SHP77 (cell line): ENCODE measurements at places on chromosomes 6 and 20.

- DNase-seq, result no peak
These were observed 2.4 kb downstream of the DSP start for GRCh38 chr6:7543789-7544424.

- no peak for DNase-seq
These were observed 3.9 kb downstream of the SYTL3 start for GRCh38 chr6:158653577-158654354.

- no peak for DNase-seq
These were observed 38.3 kb downstream of the COX4I2 start for GRCh38 chr20:31675828-31676608.

- no peak for DNase-seq
These were observed 150.5 kb downstream of the TBXT start for GRCh38 chr6:166017032-166017635.

- DNase-seq, result no peak
These were observed 193.5 kb upstream of the CNR1 start for GRCh38 chr6:88359530-88360202.

DNA sequence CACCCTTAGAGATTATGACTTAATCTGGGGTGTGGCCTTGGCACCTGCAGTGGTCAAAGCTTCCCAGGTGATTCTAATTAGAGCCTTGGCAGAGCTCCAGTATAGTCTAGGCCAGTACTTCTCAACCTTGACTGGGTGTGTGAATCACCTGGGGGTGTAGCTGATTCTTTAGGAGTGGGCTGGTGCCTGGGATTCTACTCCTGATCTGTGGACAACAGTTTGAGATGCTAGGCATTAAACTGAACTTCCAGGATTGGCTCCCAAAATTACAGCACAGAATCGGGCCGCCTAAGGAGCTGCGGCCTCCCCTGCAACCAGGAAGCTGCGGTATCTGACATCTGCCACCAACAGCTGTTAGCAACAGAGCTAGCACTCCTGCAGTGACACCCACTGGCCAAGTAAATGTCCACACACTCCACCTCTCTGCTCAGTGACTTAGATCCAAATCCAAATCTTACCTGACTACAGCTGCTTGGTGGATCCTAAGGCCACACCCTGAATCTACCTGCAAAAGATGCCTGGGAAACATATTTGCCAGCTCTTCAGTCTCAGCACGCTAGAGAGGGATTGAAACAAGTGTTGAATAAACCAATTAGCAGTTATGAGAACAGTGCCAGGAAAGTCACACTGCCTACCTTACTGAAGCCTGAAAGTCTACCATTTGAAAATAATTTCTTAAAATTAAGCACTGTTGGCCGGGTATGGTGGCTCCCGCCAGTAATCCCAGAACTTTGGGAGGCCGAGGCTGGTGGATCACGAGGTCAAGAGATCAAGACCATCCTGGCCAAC, 126.7 kb downstream of the UNC5CL start:
- peak; percentile 84 for DNase-seq

GRCh38 chr6:110392727-110393126, 22.6 kb downstream of the DDO start:
- DNase-seq, result no peak

- no peak for DNase-seq
These were observed 50.7 kb downstream of the ANKRD60 start for GRCh38 chr20:58177799-58178198.

GRCh38 chr6:142009647-142010046, 123.1 kb upstream of the GJE1 start:
- no peak for DNase-seq

DNA sequence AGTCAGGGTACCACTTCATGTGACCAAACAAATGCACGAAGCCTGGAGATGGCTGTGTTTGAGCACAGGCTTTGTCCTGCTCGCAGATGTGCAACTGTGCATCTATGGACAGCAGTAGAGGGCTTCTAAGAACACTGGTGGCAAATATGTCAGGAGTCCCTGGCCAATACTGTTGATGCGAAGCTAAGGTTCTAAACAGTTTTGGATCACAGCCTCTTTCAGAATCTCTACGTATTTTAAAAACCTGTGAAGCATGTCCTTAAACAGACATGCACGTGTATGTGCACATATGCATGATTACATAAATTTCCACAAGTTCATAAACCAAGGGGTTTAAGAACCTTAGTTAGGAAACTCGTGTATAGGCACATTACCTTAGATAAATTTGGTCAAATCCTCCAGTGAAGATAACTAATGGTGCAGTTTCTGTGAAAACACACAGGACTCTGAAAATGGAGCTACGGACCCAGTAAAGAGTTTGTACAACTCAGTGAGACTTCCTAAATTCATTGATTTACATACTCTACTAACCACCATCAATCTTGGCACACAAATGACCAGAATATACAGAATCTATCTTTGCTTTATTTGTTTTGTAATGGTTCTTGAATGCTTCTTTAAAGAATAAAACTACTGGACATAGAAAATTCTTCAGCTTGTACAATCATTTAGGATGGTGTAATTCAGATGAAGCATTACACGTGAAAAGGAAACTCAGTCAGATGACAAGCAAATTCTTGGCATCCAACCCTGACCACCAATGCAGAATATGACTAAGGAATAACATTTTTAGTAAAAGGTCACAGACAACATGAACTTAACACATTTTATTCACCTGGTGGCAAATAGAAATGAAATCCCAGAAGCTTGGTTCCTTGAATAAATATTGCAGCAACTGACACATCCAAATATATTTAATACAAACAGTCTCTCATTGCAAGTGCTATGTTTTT, 27.4 kb downstream of the KCNQ5 start:
- no peak for DNase-seq

DNA sequence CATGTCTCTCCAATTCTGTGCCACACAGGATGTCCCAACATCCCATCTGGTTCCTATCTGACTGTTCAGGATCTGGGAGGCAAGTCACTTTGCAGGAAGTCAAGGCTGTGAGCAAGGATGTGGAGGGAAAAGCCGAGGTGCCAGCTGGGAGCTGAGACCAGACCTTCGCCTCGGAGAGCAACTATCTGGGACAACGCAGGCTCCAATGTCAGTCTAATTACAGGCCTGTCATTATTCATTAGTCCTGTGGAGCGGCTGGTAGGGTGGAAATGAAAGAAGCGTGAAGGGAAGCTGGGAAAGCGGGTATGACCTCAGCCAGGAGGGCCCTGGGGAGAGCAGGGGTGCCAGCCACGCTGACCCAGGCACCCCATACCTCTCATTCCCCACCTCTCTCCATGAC, 147.3 kb downstream of the UNC5CL start:
- DNase-seq, result no peak

- no peak for DNase-seq
These were observed 202.0 kb downstream of the RNGTT start for GRCh38 chr6:88761237-88762031.

DNA sequence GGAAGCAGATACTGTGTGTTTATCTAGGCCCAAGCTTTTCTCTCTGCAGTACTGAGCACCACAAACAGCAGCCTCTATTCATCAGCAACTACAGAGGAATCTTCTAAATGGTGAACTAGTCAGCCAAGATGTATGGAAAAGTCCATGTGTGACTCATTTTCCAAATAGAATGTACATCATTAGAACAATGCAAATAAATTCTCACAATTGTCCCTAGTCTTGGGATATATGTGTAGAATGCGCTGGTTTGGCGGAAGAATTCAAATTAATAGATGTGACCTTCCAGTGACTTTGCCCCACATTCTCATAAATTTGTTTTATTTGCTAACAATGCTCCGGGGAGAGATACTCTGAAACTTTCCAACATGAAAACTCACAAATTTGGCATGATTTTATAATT, 436.2 kb downstream of the CBLN4 start:
- no peak for DNase-seq

DNA sequence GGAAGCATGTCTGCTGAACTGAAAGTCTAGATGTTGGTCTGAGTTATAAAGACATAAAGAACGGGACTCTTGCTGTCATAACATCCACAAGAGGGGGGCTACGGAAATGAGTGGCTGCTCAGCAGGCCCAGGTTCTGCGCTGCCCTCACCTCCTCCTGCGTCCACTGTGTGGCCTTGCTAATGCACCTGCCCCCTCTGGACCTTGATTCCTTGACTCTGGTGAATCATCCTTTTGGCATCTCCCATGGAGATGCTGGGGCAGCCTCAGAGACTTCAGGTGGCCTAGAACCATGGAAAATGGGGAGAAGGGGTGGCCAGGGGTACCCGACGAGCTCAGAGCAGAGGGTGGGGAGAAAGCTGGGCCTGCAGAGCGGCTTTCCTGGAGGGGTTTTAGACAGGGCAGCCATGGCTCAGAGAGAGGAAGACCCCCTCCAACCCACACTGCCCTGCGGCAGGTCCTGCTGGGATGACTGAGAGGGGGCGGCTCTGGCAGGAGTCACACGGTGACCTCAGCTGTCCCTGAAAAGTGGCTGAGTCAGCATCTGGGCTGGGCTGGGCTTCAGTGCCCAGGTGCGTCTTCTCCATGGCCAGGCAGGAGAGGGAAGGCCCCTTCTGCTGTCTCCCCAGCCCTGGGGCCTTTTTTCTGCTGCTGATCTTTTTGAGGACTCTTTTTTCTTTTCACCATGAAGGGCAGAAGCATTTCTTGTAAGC, 46.9 kb downstream of the DLGAP4 start:
- DNase-seq, result no peak

DNA sequence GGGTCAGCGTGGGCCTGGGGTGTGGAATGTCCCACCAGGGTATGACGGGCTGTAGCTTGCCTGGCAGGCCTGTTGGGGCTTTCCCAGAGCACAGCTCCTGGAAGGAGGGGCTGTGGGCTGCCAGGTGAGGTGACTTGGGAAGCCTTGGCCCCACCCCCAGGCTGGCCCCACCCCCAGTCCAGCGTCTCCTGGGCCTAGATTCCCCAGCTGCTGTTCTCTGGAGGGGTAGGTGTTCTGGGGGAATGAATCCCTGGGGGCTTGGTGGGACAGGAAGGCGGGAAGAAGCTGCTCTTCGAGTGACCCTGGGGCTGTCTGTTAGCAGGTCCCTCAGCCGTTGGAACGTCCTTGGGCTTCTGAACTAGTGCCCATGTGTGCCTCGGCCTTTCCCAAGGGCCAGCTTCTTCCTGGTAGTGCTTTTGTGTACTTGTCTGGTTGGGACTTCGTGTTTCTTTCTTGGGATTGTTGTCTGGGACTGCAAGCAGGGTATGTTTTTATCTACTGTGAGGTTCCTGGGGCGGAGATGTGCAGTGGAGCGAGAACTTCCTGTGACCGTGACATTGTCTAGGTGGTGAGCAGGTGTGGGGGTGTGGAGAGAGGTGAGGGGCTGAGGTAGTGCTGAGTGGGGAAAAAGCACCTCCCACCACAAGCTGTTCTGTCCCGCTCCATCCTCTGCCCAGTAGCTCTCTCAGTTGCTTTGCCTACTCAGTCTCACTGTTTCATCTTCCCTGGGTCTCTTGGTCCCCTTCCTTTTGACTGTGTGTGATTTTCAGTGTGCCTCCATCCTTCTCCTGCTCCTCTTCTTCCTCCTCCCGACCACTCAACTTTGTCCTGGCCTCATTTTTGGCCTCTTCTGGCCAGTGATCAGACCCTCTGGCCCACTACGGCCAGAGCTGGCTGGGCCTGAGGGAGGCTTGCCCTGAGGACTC, 1.3 kb upstream of the DDR1 start:
- DNase-seq, result peak; percentile 47

- DNase-seq, result no peak
These were observed 860.8 kb upstream of the MAP3K7 start for GRCh38 chr6:91447530-91448254.

DNA sequence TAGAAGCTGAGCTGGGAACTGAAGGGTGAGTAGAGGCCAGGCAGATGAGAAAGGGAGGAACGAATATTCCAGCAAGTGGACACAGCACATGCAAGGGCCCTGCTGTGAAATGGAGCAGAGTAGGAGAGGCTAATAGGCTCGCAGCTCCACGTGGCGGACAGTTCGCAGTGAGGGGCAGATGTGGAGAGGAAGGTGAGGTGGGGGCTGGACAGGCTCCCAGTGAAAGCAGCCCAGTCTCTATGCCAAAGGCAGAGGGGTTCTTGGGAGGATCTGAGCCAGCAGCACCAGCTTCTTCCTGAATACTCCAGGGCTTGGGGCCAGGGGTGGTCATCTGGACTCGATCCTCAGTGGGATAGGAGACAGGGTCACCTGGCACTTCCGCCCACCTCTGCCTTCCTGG, 81.0 kb downstream of the CEBPB start:
- DNase-seq, result no peak

DNA sequence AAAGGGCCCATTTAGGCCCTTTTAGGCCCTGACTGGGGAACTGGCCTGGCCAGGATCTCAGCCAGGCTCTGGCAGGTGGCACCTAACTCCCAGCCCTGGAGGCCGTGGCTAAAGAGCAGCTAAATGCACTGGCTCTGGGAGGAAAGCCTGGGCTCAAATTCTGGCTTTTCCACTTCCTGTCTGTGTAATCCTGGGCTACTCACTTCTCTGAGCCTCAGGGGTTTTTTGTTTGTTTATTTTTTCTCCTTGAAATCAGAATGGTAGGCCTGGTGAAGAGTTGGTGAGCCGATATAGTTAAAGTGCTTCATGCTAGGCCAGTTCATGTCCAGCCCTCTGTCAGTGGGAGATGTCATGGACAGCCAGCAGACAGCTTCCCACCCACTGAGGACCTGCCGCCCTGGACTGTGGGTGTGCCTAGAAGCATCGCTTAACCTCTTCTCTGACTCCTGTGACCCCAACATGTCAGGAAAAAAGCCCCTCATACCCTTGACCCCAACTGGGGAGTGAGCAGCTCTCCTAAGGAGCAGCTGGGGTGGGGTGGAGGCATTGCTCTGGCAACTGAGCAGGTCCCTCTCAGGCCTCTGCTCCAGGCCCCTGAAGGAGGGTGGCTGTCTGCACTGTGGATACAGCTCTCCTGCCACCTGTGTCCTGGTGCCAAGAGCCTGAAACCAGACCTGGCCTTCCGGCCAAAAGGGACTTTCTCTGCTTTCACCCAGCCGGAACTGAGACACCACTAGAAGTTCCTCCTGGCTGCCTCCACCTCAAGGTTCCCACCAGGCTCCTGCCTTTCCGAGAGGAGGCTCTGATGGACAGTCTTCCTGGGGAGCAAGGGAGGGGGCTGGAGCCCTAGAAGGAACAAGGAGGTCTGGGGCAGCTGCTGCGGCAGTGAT, 57.2 kb upstream of the MYL9 start:
- no peak for DNase-seq

- no peak for DNase-seq
These were observed 404.2 kb downstream of the THBS2 start for GRCh38 chr6:168849459-168849858.

DNA sequence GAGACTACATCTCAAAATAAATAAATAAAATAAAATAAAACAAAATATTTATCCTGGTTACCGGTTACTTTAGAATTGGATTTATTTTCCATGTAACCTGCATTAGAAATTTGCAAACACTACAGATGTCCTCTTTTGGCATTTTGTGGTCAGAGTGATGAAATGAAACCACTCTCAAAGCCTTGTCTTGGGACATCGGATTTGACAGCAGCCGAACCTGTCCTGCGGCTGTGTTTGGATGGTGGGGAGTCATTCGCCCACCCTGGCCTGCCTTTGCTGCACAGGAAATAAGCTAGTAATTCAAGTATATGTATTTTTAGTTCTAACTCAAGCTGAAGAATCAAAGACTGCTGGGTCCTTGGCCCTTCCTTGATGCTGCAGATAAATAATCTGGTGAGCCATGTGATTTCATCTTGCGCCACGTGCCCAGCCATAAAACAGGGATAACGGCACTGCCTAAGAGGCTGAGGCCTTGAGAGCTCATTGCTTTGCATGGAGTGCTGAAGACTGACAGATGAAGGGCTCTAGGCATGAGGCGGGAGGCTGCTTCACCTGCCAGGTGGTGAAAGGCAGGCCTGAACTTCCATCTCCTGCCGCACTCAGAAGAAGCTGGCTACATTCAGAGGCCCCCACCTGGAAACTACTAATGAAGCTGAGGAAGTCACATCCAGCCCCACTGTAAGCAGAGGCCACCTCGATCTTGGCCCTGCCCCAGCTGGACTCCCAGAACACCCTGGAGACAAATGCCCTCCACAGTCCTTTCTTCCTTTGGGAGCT, 76.9 kb downstream of the NOL4L start:
- no peak for DNase-seq

GRCh38 chr6:98669371-98669770, 165.0 kb upstream of the POU3F2 start:
- no peak for DNase-seq
